ENCODE measurements at places on chromosomes 3 and 15.

GRCh38 chr3:4503050-4503449 is 9.9 kb downstream of the ITPR1 start:
- DNase-seq, result no peak
- H3K27me3 ChIP-seq, result no peaks in the 10 kb centered on the region
- H3K27ac ChIP-seq, result no peak overlapping the region
- H3K4me3 ChIP-seq, result no peak overlapping the region
- peaks cover 5% of the 10 kb centered on the region for H3K36me3 ChIP-seq

DNA sequence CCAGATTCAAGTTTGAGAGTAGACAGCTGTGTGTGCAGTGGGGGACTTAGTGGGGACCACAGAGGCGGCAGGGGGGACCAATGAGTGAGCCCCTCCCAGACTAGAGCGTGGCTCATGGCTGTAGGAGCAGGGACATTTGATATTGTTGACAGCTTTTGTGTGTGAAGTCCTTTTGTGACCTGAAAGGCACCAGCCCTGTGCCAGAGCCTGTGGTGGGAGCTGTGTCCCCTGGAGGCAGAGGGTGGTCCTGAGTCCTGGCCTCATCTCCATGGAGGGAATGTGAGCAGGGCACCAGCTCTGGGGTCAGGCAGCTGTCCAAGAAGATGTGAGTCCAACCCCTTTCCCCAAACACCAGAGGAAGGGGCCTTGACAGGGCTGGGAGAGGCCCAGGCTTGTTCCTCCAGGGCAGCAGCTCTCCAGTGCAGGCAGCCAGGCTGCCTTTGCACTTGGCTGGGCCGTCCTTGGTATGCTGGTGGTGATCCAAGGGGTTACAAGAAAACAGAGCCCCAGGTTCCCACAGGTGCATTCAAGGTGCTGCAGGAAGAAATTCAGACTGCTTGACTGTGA is 10.1 kb upstream of the C3orf22 start:
- H3K36me3 ChIP-seq, result no peaks in the 10 kb centered on the region
- H3K27me3 ChIP-seq, result peaks cover 2% of the 10 kb centered on the region
- no peak overlapping the region for H3K27ac ChIP-seq

- H3K27me3 ChIP-seq, result no peaks in the 10 kb centered on the region
- no peak for DNase-seq
- H3K4me3 ChIP-seq, result no peak overlapping the region
- H3K36me3 ChIP-seq, result no peaks in the 10 kb centered on the region
- H3K4me1 ChIP-seq, result peaks cover 2% of the 10 kb centered on the region
Observed at GRCh38 chr3:146493221-146493620, 23.9 kb upstream of the PLSCR2 start.

DNA sequence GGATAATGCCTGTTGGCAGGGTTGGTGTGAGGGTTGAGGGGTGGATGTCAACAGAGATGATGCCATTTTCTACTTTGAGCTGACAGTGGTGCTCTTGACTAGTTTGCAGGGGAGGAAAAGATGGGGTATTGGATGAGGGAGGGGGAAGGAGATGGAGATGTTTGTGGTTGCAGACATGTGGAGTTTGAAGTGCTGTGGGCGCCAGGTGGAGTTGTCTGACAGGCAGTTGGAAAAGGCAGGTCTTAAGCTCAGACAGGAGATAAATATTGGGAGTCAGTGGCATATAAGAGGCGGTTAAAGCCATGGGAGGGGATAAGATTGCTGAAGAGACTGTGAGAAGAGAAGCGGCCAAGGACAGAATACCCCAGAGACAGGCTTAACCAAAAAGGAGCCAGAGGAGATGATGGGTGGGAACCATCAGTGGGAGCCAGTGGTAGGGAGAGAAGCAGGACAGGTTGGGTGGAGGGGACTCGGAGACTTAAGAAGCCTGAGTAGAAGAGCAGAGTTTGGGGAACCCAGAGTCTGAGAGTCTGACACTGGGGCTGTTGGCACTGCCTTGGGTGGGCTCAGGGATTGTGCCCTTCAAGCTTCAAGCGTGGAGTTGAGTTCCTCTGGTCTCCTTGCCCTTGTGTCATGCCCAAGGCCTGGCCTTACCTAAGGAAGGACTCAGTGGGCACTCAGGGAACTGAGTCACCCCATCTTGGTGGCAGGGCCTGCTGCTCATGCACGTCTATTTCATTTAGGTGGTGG is 13.9 kb downstream of the COPG1 start:
- no peaks in the 10 kb centered on the region for H3K4me1 ChIP-seq
- H3K27me3 ChIP-seq, result no peaks in the 10 kb centered on the region
- H3K27ac ChIP-seq, result no peak overlapping the region
- DNase-seq, result no peak

DNA sequence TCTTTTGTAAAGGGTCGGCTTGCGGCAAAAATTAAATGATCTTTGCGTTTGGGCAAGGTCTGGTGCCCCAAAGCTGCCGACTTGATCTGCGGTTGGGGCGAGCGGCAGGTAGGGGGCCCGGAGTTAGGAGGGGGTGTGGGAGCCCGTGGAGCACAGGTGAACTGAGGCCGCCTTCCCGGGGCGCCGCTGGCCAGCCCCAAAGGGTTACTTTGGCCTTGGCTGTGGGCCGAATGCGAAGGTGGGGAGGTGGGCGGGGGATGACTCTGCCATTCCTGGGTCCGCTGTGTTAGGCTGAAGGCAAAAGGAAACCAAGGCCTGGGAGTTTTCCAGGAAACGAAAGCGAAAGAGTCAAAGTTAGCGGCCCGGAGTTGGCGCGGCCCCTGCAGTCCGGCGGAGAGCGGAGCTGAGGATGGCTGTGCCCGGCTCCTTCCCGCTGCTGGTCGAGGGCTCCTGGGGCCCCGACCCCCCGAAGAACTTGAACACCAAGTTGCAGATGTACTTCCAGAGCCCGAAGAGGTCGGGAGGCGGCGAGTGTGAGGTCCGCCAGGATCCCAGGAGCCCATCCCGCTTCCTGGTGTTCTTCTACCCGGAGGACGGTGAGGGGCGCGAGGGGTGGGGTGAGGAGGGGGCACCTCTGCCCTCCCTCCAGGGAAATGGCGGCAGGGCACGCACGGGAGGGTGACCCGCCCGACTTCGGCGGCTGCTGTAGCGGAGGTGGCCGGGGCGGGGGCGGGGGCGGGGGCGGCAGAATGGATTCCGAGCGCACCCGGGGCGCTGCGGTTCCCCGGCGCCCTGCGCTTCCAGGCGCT is at the start of gene PARP14:
PARP14 (plus strand) TSS at position 365 of the 809 bp plus-strand sequence; CDS start at position 410, 45 bp downstream.
- H3K27ac ChIP-seq, result peak within 1 kb of the TSS; percentile 93
- peaks cover 4% of the 10 kb centered on the region for H3K36me3 ChIP-seq
- peak within 1 kb of the TSS; percentile 92 for H3K4me3 ChIP-seq
- no peaks in the 10 kb centered on the region for H3K27me3 ChIP-seq
- DNase-seq, result peak; percentile 64
- H3K4me1 ChIP-seq, result peaks cover 44% of the 10 kb centered on the region

GRCh38 chr15:72796210-72796514 is 12.6 kb upstream of the ADPGK start:
- no peak for DNase-seq
- H3K4me1 ChIP-seq, result peaks cover 8% of the 10 kb centered on the region
- H3K36me3 ChIP-seq, result no peaks in the 10 kb centered on the region
- H3K27me3 ChIP-seq, result peaks cover 4% of the 10 kb centered on the region
- H3K27ac ChIP-seq, result no peak overlapping the region
- peak overlapping the region; percentile 34 for H3K4me3 ChIP-seq
